ENCODE measurements at places on chromosomes 4 and X. TPM values are rescaled to one million over a fixed set of nuclear protein-coding genes. Genes with fewer than 3 reads are reported as not detected.

PCDH7 gene
- 56.0 TPM for total RNA-seq

AWAT2 gene
- total RNA-seq, result not detected

PFKFB1 gene
- total RNA-seq, result not detected

DNA sequence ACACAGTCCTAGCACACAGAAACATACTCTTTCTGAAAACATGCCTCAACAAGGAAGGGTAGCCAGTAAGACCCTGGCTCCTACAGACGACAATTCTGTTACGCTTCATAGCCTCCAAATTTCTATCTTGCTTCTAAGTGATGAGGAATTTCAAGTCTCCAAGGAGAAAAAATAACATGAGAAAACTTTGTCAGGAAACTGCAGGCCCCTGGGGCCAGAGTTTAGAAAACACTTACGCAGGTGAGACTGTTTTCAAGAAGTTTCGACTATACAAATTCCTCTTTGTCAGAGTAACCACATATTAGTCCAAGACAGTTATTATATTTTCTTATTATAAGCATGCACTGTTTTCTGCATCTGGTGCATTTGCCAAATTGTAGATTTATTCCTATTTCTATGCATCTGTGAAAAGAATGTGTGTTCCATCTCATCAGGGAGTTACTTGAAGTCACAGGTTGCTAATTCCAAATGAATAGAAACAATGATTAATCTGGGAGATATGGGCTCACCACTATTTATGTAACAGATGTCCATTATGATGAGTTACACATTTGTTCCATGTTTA is 30.3 kb upstream of the HCCS start:
- DNase-seq, result no peak

- DNase-seq, result no peak
Measured at GRCh38 chrX:104130808-104131207, 18.5 kb downstream of the ZCCHC18 start.

GRCh38 chrX:153669174-153669890 is 4.3 kb downstream of the PNCK start:
- DNase-seq, result no peak

DNA sequence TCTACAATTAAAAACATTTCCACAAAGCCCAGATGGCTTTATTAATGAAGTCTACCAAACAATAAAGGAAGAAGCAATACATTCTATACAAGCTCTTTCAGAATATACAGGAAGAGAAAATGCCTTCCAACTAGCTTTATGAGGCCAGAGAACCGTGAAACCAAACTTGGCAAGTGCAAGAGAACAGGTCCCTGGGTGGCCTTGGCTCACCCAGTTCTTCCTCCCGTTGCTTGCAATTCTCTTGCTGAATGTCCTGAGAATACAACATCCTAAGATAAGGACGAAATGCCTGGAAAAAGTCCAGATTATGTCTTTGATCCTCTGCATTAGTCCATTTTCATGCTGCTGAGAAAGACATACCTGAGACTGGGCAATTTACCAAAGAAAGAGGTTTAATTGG is 204.9 kb downstream of the MAD2L1 start:
- DNase-seq, result no peak

GRCh38 chr4:106291678-106292077 is 24.3 kb downstream of the TBCK start:
- no peak for DNase-seq

DNA sequence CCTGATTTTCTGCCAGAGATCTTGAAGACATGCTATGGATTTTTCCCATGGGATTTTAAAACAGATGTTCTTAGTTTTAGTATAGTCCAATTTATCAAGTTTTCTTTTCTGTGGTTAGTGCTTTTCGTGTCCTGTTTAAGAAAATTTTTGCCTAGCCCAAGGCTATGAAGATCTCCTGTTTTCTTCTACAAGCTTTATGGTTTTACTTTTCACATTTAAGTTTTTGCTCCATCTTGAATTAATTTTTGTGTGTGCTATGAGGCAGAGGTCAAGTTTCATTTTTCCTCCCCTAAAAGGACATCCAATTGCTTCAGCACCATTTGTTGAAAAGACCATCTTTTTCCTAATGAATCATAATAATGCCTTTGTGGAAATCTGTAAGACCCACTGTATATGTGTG is 65.6 kb downstream of the POLR2B start:
- no peak for DNase-seq

- DNase-seq, result no peak
Measured at GRCh38 chrX:107700317-107700774, 72.0 kb downstream of the PRPS1 start.

GRCh38 chr4:34814266-34814665 is 1430.0 kb downstream of the ARAP2 start:
- no peak for DNase-seq

GRCh38 chrX:39896951-39897740 is 200.6 kb downstream of the BCOR start:
- no peak for DNase-seq

DNA sequence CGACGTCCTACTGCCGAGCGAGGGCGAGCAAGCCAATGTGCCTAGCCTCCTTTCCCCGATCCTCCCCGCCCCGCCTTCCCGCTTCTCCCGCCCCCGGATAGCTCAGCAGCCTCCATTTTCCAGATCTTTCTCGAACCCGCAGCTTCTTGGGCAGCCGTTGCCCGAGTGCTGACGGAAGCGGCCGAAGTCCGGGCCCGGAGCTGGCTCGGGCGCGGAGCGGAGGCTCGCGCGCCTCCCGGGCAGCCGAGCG is 172 bp upstream of the HSPA4L start:
- peak; percentile 96 for DNase-seq

GRCh38 chr4:8238515-8239053 is 31.0 kb upstream of the HTRA3 start:
- no peak for DNase-seq

GRCh38 chr4:12949719-12950490 is 534.2 kb downstream of the RAB28 start:
- no peak for DNase-seq

- no peak for DNase-seq
Measured at GRCh38 chr4:150415213-150415612, 166.7 kb upstream of the MAB21L2 start.

- DNase-seq, result no peak
Measured at GRCh38 chr4:87196927-87197326, 23.5 kb downstream of the KLHL8 start.

DNA sequence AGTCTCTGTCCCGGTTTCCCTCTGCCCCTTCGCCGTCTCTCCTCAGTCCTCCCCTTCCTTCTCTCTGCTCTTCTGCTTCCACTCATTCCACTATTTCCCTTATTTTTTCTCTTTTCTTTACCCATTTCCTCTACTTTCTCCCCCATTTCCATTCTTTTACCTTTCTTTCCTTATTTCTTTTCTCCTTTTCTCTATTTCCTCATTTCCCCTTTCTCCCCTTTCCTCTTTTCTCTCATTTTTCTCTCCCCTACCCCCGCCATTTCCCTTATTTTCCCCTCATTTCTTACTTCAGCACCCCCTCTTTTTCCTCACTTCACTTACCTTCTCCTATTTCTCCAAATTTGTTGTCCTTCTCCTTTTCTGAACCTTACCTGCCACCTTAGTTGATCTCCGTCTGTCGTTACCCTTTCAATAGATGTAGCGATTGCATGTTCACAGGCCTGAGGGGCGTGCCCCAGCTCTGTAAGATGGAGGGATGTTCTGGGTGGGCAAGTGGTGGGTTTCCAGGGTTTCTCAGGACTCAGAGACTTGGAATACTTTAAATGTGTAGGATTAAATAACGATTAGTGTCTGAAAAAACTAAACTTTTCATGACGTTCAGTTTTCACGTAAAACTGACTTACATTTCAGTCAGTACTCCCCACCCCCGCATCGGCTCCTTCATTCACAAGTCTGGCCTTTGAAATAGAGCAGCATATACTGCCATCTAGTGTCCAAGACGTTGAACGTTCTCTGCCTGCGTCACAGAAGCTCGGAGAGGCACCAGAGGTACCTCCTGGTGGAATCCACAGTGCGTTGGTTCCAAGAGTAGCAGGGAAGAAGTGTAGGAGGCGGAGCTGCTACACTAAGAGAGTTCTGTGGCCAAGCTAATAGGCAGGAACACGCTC is 641 bp upstream of the NCBP2L start:
- DNase-seq, result peak; percentile 94

DNA sequence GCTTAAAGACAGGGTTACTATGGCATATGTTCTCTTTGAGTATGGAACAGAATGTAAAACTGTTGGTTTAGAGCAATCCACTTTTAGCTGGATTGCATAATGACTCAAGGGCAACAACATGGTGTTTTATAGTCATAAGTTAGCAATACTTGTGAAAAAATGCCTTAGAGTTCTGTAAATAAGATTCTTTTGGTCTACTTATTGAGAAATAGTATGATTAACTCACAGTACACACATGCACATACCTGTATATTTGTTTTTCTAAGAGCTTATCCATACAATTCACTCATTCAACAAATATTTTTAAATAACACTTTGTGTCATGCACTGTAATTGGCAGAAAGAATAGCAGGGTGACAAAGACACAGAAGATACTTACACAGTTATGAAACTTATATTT is 1415.5 kb downstream of the PCDH7 start:
- DNase-seq, result no peak

GRCh38 chrX:154727418-154727817 is 23.5 kb downstream of the GAB3 start:
- DNase-seq, result no peak

GRCh38 chr4:108068442-108068841 is 78.8 kb downstream of the HADH start:
- no peak for DNase-seq

DNA sequence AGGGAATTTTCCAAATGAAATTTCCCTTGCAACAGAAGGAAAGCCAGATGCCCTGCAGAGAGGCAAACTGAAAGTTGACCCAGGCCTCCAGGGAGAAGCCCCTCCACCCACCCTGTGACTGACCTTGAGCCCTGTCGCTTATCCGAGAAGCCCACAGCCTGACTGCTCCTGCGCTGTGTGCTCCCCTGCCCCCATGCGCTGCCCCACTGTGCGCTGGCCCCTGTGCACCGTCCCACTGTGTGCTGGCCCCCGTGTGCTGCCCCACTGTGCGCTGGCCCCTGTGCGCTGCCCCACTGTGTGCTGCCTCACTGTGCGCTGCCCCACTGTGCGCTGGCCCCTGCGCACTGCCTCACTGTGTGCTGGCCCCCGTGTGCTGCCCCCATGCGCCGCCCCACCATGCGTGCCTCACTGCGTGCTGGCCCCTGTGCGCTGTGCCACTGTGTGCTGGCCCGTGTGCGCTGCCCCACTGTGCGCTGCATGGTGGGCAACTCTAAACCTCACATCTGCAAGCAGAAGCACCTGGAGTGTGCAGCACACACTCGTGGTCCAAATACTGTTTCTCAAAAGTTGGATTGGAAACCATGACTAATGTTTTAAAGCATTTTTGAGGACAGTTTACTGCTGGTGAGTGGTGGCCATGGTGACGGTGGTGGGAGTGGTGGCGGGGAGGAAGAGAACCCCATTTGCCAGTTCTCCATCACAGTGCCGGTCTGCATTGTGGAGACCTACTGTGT is 8.3 kb upstream of the GRPEL1 start:
- no peak for DNase-seq

GRCh38 chrX:133561251-133561650 is 146.0 kb upstream of the GPC4 start:
- DNase-seq, result no peak

All from stomach (tissue), 19 donors.